ENCODE measurements at places on chromosomes 3 and 15.

DNA sequence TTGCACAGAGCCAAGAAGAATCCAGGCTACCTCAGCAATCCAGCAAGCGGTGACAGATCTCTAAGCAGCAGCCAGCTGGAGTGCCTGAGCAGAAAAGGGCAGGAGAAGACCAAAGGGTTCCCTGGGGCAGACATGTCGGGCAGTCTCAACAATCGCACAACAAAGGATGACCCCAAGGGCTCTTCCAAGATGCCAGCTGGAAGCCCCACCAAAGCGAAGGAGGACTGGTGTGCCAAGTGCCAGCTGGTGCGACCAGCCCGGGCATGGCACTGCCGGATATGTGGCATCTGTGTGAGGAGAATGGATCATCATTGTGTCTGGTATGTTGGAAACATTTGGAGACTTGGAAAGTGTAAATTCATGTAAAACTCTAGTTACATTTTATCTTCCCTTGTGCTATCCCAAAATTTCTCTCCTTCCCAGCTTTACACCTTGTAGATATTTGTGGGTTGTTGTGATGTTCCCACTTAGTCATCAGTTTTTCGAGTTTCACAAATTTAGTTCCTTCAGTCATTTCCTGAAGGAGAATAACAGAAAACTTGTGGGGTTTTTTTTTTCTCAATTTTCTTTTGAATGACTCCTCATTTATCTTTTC lies 6.4 kb downstream of the ZDHHC23 start:
- no peak for DNase-seq

DNA sequence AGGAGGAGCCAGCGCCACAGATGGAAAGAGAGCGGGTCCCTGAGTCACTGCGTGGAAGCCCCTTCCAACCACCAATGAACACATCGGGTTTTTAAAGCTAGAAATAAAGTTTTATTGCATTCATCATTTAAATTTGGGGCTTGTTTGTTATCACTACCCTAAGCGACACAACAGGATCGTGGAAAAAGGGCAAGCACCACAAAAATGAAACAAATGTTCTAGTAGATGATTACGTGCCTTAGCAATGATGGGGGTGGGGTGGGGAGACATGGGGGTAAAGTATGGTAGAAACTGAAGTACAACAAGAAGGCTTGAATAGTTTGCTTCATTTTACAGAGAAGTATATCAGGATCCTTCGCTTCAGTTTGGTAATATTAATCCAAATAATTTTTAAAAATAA lies 221.6 kb upstream of the ATP10A start:
- DNase-seq = no peak

- peak; percentile 61 for DNase-seq
These were observed at the start of gene CFAP44 for GRCh38 chr3:113441051-113441770. CFAP44 (minus strand) TSS chr3:113441493; CDS start chr3:113433664, 7,829 bp downstream.

DNA sequence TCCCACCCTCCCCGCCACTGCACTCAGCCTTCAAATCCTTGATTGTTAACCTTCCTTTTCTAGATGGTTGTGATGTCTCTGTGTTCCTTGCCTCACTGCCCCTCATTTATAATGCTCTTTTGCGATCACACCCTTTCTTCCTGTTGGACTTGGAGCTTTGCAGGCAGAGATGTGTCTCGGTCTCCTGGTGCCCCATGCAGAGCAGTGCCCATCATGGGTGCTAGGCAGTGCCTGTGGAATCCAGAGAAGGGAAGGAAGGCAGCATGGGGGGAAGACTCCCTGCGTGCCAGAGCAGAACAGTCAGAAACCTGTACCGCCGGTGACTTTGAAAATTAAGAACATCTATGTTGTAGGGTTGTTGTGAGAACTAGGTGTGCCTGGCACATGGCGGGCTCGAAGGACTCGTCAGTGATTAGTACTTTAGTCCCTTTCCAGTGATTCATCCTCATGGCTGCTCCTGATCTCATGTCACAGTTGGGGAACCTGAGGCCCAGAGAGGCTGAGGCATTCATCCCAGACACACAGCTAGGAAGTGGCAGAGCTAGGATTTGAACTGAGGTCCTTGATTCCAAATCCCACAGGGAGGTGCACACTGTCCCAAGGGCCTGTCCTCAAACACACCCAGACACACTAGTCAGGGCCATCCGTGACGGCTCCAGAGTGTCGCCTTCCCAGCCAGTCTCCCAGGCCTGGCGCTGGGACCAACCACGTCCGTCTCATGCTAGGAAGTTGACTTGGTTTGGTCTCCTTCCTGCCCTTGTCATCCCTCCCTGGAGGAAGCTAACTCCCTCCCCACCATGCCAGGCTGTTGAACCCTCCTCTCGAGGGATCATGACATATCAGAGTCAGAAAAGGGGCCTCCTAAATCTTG lies 58.3 kb downstream of the SMAD6 start:
- DNase-seq = no peak

DNA sequence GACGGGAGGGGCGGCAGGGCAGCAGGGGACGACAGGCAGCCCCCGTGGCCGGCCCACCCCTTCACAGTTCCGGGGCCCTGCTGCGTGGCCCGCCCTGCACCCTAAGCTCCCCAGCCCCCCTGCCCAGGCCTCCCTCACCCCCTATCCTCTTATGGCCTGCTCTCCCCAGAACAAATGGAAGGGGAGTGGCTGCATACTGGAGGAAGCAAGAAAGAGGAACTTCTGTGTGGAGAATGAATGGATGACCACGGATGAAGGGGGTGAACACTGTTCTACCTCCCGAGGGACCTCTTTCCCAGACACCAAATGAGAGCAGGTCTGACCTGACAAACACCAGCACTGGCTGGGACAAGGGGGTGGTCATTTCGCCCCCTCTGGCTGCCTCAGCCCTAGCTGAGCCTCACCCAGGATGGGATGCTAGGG lies 25.0 kb downstream of the SEC61A1 start:
- DNase-seq = peak; percentile 76

DNA sequence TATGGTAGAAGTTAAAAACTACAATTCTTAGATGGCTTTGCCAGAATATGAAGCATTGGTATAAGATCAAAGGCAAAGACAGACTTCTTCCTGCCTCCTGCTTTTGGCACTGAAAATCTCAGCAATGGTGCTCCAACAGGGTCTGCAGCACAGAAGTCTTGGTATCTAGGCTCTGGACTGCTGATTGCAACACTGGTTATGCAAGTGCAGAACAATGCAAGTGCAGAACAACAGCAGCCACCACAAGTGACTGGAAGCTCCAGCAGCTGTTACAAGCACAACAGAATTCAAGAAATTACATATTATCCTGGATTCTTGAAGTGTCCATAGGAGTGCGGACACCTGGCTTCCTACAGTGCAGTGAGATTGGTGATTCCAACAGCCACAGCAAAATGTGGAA lies 33.7 kb downstream of the ZBTB20 start:
- DNase-seq = peak; percentile 18

GRCh38 chr3:8863891-8864290 lies 94.5 kb upstream of the OXTR start:
- no peak for DNase-seq

DNA sequence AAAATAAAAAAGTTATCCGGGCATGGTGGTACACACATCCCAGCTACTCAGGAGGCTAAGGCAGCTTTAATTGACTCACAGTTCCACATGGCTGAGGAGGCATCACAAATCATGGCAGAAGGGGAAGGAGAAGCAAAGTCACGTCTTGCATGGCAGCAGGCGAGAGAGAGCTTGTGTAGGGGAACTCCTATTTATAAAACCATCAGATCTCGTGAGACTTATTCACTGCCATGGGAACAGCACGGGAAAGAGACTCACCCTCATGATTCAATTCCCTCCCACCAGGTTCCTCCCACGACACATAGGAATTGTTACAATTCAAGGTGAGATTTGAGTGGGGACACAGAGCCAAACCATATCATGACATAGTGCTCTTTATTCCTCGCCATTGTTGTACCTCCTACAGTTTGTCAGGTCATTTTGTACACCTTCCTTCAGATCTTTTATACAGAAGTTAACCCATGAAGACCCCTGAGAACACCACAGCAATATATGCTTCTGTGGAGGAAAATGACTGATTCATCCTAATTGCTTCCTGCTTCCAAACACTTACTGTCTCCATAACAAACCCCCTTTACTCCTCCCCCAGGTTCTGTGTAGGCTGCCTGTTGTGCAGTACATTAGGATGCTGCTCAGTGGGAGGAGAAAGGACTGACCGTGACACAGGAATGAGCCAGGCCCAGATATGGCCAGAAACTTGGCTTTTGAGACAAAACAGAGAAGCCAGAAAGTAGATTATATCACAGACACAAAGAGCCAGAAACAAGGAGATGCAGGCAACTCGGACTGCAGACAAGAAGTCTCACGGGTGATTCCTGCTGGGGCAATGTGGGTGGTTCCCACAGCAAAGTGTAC lies 67.9 kb upstream of the HEG1 start:
- no peak for DNase-seq

- DNase-seq = no peak
These were observed 103.5 kb downstream of the CD47 start for GRCh38 chr3:107987036-107987939.

DNA sequence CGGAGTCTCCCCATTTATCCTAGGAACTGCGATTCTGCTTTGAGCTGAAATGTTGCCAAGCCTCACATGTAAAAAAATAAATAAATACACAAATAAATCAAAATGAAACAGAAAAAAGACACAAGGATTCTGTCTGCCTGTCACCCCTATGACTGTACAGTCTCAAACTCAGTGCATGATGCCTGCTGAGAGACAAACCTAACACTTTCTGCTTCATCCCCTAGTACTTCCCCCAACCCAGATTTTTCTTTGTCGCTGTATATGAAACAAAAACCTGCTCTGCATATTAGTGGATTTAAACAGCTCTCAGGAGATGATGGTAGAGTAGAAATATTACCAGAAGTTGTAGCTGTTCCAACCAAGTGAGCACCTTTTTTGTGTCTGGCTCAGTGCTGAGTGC lies 530.7 kb upstream of the CFAP20DC start:
- no peak for DNase-seq

DNA sequence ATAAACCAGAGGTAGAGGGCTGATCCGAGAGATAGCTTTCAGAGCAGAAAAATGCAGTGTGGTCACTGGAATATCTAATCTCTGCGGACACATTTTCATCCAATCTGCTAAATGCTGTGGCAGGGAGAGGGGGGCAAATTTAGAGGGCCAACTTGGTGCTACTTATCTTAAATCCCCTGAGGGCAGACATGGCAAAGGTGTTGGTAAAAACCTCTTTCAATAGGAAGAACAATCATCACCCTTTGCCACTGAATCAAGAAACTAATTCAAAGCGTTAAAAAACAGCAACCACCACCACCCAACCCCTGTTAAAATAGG lies 152.9 kb downstream of the MECOM start:
- peak; percentile 71 for DNase-seq

GRCh38 chr3:37785736-37786135 lies 75.9 kb upstream of the CTDSPL start:
- DNase-seq = no peak

DNA sequence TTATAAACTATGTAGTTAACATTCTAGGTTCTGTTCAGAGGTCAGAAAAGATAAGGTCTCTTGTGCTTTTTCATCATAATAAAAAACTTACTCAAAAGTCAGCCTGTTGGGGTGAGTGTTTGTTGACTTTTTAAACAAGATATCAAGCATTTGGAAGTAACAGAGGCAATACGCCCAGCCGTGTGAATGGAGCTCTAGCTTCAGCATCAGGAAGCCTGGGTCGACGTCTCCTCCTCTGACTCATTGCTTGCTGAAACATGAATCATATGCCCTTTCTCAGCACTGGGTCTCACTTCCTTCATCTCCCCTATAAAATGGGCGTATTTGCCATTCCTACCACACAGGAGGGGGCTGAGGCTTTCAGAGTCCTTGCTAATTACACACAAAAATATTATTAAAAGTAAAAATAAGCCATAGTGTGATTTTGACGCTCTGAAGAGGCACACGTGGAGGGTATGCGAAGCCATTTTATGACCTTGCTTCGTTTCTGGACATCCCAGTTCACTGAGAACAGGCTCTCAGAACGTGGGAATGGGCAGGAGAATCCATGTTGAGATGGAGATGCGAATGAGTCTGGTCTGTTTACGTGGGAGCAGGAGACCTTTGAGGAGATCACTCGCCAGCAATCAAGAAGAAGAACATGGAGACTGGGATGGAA lies 220.8 kb upstream of the TPRG1 start:
- no peak for DNase-seq

DNA sequence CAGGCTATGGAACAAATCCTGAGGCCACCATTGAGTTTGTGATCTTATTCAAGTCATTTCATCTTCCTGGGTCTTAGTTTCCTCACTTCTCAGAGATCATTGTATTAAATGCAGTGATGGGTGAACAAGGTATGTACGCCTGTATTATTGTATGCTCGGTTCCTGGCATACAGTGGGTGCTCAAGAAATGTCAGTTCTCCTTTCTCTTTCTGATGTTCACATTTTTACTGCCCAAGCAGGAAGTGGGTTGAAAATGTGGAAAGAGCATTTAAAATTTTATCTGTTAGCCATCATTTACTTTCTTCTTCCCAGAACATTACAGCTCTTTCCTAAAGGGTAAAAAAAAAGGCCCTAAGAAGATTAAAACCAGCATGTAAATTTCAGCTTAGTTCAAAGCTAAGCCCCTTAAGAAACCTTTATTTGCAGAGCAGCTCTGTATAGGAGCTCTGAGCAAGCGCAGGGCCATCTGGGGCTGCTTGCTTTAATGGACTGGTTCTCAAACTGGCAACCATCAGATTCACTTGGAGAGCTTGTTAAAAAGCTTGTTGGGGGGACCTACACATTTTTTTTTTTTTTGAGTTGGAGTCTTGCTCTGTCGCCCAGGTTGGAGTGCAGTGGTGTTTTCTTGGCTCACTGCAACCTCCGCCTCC lies 179.4 kb downstream of the CHST2 start:
- no peak for DNase-seq

DNA sequence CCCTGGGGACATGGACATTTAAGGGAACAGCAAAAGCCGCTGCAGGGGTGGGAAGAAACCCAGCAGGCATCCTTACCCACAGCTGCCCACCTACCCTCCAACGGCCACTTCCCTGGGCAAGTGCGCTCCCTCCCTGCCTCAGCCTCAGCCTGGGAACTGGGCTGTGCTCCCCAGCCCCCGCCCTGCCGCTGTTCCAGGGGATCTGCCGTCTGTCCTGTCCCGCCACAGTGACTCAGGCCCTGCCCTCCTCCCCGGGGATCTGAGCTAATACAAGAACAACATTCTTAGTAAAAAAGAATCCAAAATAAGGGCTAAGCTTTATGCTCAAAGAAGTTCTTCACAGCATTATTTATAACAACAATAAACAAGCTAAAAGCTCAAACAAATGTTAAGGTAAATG lies 7.4 kb upstream of the IQSEC1 start:
- DNase-seq = no peak

- DNase-seq = no peak
These were observed 24.9 kb downstream of the PRR23E start for GRCh38 chr3:127217596-127218453.

Data from hematopoietic multipotent progenitor cell treated with erythropoietin and hydrocortisone succinate and interleukin-3 and kit ligand, for 6 days (in vitro differentiated cells).